Stimulated activated CD4-positive, alpha-beta T cell treated with anti-CD3 and anti-CD28 coated beads, Interleukin-1b, Interleukin-23, amount 100 ng/mL, for 1 hour (primary cell): ENCODE measurements at places on chromosomes 2 and 18.
A peak's percentile ranks its signal among the peaks of the same experiment; 100 is the strongest.

DNA sequence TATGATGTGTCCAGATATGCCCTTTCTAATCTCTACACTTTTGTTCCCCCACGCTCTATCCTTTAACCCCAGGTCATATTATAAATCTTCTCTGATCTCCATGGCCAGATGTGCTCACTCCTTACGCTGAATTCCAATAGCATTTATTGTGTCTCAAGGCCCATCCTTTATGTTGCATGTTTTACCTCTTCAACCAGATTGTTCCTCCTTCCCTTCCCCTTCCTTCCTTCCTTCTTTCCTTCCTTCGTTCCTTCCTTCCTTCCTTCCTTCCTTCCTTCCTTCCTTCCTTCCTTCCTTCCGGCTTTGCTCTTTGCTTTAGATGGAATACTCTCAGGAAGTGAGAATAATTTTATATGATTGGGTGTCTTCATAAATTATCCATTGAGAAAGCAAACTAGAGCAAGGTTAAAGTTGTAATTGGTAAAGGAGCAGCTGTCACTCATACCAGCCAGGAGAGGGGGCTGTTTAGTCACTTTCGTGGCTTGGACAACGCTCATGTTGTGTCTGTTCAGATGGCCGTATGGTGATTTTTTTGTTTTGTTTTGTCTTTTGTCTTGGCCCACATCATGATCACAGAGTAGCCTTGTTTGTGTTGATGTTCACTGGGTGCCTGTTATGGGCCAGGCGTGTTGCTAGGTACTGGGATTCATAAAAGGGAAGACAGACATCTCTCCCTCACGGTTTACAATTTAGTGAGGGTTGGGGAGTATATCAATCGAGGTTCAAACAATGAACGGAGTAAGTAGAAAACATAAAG lies 68.0 kb downstream of the DAW1 start:
- DNase-seq, result no peak

DNA sequence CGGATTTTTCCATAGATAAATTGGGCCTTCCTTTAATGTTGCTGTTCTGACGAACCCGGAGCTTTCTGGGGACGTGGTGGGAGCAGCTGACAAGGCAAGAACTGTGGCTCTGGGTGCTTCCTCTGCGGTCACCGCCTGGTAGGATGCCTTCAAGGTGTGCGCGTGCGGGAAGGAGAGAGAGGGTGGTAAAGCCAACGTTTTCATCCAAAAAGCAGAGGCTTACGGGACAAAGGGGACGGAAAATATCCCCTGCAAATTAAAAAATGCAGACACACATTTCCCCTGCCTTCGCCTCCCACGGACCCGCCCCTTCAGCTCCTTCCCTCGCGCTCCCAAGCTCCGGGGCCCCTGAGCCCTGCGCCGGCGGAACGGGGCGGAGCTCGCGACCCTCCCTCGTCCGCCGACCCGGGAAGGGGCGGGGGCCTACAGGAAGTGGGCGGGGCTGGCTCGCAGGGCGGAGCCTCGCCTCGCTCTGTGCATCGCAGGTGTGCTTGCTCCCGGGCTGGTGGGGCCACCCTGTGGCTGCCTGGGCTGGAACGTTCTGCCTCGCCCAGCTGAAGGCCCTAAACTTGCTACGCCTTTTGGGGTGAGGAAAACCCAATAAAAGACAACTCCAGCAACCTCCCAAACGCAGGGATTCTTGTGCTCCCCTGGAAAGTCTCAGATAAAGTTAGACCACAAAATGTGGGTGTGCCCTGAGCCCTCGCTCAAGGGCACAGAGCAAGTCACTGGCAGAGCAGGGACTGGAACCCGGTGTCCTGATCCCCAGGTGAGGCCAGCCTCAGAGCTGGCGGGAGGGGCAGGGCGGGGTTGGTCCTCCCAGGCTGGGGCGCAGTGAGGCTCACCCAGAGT lies 25.4 kb upstream of the SLC66A3 start:
- DNase-seq, result peak; percentile 51

DNA sequence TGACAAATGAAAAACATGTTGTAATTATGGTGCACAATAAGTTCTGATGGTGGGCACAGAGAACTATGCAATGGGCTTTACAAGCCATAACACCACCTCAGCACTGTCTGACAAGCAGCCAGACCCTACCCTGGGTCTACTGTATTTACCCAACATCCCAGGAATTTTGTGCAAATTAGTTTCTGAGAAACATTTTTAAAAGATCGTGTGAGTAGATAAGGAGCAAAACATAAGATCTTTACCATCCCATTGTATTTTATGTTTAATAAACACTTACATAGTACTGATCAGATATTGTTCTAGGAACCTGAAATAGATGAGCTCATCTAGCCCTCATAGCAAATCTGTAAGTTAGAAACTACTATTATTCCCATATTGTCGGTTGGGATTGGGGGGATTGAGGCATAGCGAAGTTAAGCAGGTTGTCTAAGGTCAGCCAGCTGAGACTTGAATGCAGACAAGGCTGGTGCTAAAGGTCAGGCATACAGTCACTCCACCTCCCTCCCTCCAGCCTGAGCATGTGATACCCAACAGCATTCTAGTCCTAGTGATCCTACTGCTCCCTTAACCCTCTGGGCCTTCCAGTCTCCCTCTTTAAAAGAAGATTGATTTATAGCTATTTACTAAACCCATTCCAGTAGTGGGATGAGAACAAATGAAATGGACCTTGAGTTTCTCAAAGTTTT lies 67.4 kb upstream of the STAM2 start:
- no peak for DNase-seq

GRCh38 chr2:3661149-3661660 lies 3.2 kb downstream of the ALLC start:
- no peak for DNase-seq

GRCh38 chr18:40841467-40841866 lies 1113.6 kb upstream of the PIK3C3 start:
- no peak for DNase-seq

- DNase-seq, result no peak
Observed at GRCh38 chr2:27681841-27682240, 18.2 kb downstream of the SLC4A1AP start.

GRCh38 chr2:205703471-205704126 lies 21.3 kb downstream of the NRP2 start:
- no peak for DNase-seq

- DNase-seq, result no peak
Observed at GRCh38 chr2:115609978-115610377, 1167.5 kb downstream of the DPP10 start.
